Dermis microvascular lymphatic vessel endothelial cell (primary cell): ENCODE measurements at places on chromosomes 2 and 18. TPM values are rescaled to one million over a fixed set of nuclear protein-coding genes. Genes with fewer than 3 reads are reported as not detected.

NTSR2 gene
- not detected in 2 replicates for total RNA-seq

RHOB gene
- total RNA-seq = 291 and 515 TPM in 2 replicates

SLC4A5 gene
- total RNA-seq = under 0.01 and 0.25 TPM in 2 replicates

SLC35G4 gene
- total RNA-seq = not detected in 2 replicates

IFIH1 gene
- total RNA-seq = 5.3 and 8.2 TPM in 2 replicates

CREG2 gene
- total RNA-seq = 0.39 and 0.51 TPM in 2 replicates

PAX3 gene
- total RNA-seq = not detected in 2 replicates

REG3G gene
- total RNA-seq = not detected in 2 replicates

DNA sequence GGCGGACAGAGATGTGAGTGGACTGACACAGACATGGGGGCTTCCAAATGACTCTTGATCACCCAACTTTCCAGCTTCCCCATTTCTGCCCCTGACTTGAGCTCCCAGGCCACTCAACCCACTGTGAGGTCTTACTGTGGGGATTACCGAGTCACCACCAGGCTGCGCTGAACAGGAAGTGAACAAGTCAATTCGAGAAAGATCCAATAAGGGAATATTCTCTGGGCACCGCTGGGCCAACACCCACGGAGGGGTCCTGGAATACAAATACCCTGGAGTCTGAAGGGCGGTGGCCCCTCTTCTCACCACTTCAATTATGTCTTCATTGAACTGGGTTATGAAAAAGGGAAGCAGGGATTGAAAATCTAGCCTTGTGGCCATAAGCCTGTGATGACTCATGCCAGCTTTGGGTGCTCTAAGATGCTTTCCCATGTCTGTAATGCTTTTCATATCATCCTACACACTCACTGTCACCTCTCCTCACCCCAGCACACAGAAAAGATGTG lies 37.7 kb downstream of the BCL11A start:
- DNase-seq = no peak

DNA sequence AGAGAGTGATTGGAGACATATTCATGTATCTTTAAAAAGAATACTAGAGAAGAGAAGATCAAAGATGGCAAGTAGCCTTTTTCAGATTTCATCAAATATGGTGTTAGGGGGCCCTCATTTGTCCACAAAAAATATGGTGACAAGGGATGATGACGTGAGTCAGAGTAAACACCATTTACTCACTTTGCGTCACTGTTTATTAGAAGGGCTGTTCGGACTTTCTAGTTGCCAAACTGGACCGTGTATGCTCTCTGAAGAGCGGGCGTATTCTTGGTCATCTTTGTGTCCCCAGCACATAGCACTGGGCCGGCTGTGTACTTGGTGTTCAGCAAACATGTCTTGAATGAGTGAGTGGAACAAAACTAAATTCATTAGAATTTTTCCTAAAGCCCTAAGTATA lies 37.5 kb downstream of the TTC39C start:
- DNase-seq = no peak

DNA sequence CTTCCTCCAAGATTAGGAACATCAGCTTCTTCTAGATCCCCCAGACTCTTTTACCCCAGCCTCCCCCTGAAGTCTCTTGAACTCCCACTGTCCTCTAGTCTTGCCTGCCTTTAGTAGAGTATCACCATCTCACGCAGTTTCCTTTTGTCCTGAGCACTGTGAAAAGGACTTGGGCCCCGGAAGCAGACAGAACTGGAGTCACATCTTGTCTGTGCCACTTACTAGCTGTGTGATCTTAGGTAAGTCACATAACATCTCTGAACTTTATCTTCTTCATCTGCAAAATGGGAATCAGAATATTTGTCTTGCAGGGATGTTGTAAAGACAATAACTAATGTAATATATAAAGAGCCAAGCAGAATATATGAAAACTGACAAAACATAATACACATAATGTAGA lies 8.4 kb upstream of the TRABD2A start:
- DNase-seq = no peak

DNA sequence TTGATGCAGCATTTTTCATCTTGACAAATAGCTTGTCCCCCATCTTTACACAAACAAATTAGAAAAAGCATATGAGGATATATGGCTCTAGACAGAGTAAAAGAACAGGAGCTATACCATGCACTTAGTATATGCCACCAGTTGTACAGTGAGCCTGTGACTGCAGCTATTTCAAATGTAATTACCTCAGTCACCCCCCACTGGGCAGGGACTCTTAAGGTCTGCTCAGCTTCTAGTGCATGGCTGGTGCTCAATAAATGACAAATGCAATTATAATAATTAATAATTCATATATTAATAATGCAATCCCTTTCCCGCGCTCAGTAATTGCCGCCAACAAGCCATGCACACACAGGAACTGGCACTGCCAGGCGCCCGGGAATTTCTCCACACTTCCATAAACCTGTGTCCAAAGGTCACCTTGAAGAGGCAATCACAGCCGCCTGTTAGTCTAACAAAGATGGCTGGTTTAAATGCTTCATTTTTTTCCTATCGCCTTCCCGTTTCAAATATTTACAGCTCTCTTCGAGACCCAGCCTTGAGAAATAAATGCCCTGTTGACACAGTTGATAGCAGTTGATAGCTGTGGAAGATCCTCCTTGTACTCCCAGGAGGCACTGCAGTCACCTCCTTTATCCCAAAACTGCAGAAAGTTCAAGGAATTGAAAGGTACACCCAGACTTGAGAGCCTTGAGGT lies 156.6 kb downstream of the INO80D start:
- DNase-seq = no peak

- DNase-seq = peak; percentile 80
Measured at GRCh38 chr2:130355578-130356431, at the start of gene PTPN18. PTPN18 (plus strand) TSS chr2:130356056; CDS start chr2:130356108, 52 bp downstream.

DNA sequence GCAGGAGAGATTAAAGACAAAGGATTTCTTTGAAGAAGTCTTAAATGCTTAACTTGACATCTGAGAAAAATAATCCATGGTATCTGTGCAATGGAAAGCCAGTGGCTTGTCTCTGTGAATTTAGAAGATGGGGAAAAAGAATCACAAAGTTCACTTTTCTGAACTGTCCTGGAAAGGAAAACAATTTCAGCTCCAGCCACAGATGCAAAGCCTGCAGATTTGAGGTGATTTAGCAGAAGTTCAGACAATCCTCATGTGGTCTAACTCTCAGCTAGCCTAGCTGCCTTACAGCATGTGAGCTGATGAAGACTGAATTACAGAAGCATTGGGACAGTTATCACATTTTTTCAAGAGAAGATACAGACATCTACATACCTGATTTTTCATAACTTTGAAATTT lies 126.7 kb upstream of the ITGB6 start:
- no peak for DNase-seq

- DNase-seq = peak; percentile 49
Measured at GRCh38 chr2:215949991-215950404, 63.4 kb downstream of the MREG start.

GRCh38 chr2:42906557-42907411 lies 114.4 kb upstream of the HAAO start:
- no peak for DNase-seq

- DNase-seq = no peak
Measured at GRCh38 chr2:25300001-25300400, 41.7 kb downstream of the DNMT3A start.

DNA sequence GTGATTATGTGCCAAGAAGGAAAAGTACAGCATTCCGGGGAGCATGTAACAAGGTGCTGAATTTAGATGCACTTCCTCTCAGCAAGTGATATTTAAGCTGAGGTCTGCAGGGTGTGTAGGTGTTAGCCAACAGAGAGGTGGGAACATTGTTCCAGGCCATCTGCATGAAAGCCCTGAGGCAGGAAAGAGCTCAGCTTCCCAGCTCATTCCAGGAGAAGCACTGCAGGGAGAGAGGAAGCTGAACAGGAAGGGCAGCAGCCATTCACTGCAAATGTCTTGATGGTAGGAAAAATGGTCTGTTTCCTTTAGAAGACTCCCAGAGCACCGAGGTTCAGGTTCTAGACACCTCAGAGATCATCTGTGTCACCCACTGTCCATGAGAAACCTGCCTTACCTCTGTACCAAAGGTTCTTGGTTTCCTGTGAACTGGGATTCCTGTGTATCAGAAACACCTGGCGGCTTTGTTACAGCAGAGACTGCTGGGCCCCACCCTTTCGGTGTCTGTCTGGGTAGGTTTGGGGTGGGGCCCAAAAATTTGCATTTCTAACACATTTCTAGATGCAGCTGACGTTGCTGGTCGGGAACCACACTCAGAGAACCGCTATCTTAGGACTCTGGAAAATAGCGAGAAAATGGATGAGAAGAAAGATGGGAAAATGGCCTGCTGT lies 84.0 kb downstream of the RTN4 start:
- DNase-seq = peak; percentile 64

GRCh38 chr2:217396586-217396985 lies 536.7 kb upstream of the TNP1 start:
- no peak for DNase-seq

DNA sequence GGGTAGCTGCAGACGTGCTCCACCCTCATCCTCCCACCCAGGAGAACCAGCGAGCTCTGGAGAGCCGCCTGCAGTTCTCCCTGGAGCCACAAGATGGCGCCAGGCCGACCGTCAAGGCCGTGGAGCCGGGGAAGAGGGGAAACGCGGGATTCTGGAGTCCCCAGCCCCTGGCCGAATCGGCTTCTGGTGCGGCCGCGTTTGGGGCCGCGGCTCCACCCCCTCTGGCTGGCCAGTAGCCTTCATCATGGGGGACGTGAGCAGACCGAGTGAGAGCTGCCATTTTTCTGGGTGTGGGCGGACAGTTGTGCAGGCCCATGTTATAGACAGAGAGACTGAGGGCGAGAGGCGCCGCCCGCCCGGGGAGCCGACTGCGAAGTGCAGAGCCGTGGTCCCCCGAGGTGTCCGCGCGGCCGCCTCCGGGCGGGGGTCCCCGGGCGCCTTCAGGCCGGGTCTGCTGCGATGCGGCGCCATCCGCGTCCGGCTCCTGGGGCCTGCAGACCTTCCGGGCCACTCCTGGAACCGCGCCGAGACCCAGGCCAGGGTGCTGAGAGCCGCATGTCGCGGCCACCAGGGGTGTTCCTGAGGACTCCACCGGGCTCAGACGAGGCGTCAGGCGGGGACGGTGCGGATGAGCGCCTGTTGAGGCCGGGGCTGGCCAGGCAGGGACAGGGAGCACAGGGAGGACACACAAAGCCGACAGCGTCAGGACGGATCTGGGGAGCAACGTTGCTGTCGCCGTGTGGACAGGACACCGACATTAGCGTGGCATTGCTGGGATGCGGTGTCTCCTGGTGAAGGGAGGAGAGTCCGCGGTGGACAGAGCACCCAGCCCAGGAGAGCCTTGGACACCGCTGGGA lies 418.2 kb upstream of the HS6ST1 start:
- DNase-seq = peak; percentile 21

DNA sequence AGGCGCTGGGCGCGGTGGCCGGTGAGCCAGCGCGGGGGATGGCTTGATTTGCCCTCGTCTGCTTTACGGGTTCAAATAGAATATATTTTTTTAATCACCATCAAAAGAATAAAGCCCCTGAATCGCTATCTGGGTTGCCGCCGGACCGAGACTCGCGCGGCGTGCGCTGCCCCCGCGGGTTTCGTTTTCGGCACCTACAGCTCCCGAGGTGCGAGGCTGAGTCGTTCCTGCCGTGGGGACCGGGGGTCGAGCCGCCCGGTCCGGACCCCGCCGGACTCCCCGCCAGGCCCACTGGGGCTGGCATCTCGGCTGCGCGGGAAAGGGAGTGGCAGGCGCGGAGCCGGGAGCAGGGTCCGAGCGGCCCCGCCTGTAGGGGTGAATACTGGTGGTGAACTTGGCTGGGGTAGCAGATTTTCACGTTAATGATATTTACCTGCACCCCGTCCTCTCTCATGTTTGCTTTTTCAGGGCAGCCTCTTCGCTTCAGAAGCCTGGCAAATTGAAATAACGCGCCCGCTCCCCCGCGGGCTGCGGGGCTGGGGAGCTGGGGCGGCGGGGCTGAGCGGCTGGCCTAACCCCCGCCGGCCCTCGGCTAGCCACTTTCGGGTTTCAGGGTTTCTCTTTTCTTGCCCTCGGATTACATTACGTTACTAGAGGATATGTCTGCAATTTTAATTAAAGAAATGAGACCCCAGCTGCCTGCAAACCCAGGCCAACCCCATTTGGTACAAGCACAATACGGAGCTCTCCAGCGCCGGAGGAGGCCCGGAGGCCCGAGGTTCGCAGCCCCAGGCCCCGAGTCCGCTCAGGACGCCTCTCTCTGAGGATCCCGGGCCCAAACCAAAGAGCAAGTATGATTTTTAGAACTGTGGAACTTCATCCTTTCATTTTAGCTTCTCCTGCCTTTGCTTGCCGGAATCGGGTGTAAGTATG lies 1.7 kb upstream of the CELF4 start:
- no peak for DNase-seq

- no peak for DNase-seq
Measured at GRCh38 chr2:45910473-45911060, 259.1 kb downstream of the PRKCE start.

DNA sequence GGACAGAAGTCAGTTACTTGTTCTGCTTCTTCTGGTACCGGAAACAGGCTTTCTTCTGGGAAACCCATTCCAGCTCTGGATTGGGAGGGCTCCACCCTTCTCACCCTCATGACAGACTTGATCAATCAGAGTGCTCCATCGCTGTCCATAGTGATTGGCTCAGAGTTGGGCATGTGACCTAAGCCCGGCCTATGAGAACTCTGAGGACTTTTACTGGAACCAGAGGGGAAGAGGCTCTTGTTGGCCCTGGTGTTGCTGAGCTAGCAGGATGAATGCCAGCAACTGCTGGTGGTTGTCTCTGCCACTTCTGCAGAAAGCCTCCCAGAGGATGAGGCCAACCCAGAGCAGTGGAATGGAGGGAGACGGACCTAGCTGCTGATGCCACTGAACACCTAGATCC lies 33.3 kb downstream of the TMEM37 start:
- DNase-seq = no peak

- no peak for DNase-seq
Measured at GRCh38 chr2:76270096-76270710, 559.5 kb upstream of the GCFC2 start.
